CD4-positive, alpha-beta T cell treated with Interleukin-6 at 100 ng/mL for 8 hours (primary cell): ENCODE measurements at places on chromosomes 7 and 10.
A peak's percentile ranks its signal among the peaks of the same experiment; 100 is the strongest.

DNA sequence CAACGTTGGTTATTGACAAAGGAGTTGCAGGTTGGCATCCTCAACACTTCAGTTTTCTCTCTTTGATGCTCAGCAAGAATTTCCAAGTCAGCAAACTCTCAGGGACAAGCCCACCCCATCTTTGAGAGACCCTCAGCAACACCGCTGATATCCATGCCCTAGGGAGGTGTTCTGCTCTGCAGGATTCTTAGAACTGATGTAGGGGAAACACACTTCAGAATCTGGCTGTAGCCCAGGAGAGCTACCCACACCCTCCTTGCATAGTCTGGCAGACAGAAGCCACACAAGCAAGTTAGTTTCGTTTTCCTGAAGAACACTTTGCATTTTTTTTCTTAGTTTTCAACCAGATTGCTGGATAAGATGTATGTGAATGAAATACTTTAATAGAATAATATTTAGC, 822 bp downstream of the SAMD9L start:
- peak; percentile 51 for DNase-seq

DNA sequence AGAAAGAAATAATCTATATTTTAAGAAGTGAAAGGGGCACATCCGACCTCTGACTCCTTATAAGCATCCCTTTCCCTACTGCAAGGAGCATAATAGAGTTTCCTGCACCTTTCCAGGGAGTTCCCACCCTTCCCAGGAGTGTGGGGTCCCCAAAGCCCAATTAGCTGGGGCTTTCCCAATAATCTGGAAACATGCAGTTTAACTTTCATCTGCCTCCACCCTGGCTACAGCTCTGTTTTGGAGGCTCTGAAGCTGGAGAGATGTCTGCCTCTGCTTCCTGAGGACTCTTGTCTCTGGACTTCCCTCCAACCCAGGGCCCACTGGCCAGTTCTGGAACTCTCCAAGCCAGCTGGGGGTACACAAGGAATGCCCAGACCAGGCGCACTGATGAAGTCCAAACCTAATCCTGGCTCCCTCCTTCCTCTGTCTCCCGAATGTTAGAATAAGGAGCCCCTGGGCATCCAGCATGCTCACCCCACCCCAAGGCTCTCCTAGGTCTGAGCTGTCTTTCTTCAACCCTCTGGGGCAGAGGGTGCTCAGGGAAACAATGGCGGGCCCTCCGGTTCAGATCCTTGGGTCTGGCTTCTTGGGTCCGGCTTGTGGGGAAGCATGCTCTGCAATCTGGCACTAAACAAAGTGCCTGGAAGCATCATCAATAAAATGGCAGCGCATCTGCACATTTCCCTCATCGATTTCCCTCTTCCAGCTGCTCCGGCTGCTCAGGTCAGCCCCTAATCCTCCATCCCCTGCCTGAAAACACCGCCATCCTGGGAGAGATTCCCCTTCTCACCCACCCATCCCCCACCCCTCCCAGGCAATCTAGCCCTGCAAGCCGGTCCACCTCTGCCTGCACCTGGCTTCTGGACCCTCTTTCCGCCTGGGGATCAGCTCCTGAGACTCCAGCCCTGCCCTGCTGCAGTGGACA, 13.3 kb downstream of the HOXA4 start:
- DNase-seq, result no peak

DNA sequence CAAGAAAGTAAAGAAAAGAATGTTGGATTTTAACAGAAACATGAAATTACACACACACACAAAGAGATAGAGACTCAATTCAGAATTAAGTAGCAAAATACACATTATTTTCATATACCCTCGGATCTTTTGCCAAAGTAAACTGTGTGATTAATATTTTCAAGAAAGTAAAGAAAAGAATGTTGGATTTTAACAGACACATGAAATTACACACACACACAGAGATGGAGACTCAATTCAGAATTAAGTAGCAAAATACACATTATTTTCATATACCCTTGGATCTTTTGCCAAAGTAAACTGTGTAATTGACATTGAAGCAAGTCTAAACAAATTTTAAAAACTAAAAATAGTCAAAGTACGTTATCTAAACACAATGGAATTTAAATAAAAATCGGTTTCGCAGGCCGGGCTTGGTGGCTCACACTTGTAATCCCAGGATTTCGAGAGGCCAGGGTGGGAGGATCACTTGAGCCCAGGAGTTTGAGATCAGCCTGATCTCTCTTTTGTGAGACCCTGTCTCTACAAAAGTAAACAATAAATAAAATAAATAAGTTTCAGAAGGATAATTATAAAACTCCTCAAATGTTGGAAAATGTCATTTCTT, 337.3 kb upstream of the MAGI2 start:
- DNase-seq, result no peak

DNA sequence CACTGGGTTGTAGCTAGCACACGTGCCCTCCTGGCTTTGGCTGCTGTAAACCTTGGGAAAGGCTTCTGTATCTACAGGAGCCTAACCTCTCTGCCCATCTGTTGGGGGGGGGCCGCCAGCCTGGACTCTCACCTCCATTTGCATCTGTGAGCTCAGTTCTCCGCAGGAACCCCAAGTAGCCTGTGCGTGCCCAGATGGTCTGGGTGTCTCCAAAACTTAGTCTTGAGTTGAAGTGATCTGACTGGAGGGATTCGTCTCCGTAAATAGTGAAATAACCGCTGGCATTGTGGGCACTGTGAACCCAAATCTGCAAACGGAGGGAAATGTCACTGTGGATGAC, 147.9 kb downstream of the ZMYND11 start:
- DNase-seq, result no peak

DNA sequence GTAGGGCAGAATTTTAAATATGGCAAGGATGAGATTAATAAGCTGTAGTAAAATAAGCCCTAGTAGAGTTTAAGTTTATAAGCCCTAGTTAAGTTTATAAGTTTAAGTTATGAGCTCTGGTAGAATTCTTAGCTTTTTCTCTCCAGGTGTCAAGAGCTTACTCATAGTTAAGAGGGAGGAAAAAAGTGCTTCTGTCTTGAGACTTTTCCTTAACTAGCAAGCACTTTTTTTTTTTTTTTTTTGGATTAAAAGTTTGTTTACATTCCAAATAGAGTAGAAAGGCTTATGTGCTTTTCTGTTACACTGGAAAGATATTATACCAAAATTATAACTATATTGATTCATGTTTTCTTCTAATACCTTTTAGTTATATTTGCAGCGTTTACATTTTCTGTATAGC, 25.5 kb upstream of the MPP7 start:
- DNase-seq, result no peak

- DNase-seq, result no peak
Measured at GRCh38 chr10:106179430-106179829, 985.1 kb downstream of the SORCS1 start.

- DNase-seq, result no peak
Measured at GRCh38 chr7:128115336-128115820, 84.1 kb upstream of the LRRC4 start.
